Metanephros (tissue), 2 donors: ENCODE measurements at places on chromosomes 16 and 17. TPM values are rescaled to one million over a fixed set of nuclear protein-coding genes. Genes with fewer than 3 reads are reported as not detected.

Gene DLX4
- total RNA-seq = not detected

Gene DHRS7C
- total RNA-seq = 25.3 TPM

Gene KRTAP9-4
- not detected for total RNA-seq

Gene MYO18A
- total RNA-seq = 89.5 TPM

Gene GCGR
- 14.0 TPM for total RNA-seq

Gene GPR139
- not detected for total RNA-seq

Gene KCNH6
- total RNA-seq = 2.1 TPM

Gene TNFRSF17
- total RNA-seq = not detected

Gene ZNF594
- 17.3 TPM for total RNA-seq

Gene CCL4
- total RNA-seq = 6.0 TPM

Gene TRPV2
- total RNA-seq = 6.1 TPM

Gene IRX6
- 4.0 TPM for total RNA-seq

Gene FBXL16
- total RNA-seq = 0.93 TPM

Gene MMP25
- 4.4 TPM for total RNA-seq

Gene OR1F1
- total RNA-seq = not detected

Gene EFCAB5
- total RNA-seq = 0.82 TPM

Gene ABCA9
- 12.1 TPM for total RNA-seq

Gene C16orf96
- total RNA-seq = 0.12 TPM

Gene LIG3
- 63.4 TPM for total RNA-seq

Gene GRIN2A
- total RNA-seq = 5.3 TPM

Gene G6PC1
- 6.0 TPM for total RNA-seq

Gene IGFALS
- 7.0 TPM for total RNA-seq

Gene PIRT
- not detected for total RNA-seq

Gene TNFAIP1
- 38.9 TPM for total RNA-seq

Gene AOC3
- total RNA-seq = 9.6 TPM
